Lower leg skin (tissue), 4 donors: ENCODE measurements at places on chromosomes 5 and 9.

GRCh38 chr5:114312658-114313057 is 49.2 kb upstream of the KCNN2 start:
- DNase-seq = no peak

DNA sequence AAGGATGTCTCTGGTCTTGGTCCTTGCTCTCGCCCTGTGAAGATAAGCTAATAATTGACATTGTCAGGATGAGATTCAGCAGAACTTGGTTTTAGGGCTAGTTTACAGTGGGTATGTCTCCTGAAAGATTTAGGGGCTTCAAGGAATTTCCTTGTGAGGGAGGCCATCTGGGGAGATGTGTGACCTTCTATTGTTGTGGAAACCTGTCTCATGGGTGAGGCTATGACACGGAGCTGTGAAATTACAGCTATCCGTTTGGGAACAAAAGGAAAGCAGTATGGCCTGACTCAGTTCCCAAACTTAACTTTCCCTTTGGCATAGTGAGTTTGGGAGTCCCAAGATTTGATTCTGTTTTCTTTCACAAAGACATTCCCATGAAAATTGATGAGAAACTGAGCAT is 142.0 kb downstream of the PARP8 start:
- DNase-seq = no peak

DNA sequence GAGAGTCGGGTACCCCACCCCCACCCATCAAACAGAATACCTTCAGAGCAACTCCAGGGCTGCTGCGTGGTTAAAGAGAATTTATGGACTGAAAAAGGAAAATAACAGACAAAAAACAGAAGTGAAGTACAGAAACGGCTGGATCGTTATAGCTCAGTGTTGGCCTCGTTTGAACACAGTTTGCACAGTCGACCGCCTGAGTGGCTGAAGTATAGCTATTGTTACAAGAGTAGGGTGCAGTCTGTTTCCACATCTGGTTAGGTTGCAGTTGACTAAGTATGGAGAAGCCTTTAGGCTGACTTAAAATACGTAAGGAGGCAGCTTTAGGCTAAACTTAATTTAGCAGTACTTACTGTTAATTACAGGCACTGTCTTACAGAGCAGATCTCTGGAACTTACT is 121.2 kb downstream of the GCNT1 start:
- DNase-seq = no peak

DNA sequence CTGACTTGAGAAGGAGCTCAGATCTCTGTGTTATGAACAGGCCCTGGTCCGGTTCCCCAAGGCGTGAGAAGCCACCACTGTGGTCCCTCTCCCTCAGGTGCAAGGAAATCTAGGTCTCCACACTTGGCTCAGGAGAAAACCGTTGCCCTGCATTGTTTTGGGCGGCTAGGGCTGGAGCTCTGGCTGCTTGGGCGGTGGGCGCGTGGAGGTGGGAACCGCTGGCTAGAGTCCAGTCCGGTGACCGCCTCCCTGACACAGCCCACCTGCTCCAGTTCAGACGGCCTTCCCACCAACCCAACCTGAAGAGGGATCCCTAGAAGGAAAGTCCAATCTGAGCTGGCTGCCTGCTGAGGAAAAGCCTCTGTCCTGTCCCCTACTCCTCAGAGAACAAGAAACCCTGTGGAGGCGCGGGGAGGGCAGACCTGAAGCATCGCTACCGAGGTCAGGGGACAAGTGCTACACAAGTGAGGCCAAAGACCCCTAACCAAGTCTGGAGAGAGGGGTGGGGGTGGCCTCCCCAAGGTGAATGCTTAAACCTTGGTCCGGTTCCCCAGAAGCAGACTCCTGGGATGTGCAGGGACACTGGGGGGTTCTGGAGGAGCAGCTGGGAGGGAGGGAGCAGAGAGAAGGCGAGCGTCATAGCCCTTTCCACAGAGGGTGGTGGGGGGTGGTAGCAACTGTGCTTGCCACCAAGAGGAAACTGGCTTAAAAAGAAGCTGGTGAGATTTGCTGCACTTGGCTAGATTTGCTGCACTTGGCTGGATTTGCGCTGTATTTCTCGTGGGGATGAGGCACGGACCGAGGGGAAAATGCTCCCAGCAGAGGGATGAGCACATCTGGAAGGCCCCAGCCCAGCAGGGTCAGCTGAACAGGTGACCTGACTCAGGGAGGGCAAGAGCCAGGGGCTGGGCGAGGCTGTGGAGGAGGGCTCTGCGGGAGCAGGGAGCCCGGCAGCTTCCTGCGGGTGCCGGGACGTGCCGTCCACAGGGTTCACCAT is 65.2 kb downstream of the RAPGEF1 start:
- DNase-seq = no peak

DNA sequence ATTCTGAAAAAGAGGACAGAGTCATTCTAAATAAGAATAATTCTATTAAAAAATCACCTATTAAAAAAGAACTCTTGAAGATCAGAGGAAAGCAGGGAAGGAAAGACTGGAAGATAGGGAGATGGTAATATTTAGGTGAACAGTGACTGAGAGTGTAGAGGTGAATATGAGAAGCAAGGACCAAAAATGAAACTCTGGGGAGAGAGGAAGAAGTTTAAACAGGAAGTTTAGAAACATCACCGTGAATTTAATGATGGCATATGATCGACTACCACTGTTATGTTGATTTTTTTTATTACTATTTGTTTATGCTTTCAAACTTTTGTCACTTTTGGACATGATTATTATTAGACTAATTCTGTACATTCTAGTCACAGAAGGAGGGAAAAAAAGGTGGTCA is 1.7 kb upstream of the SPINK6 start:
- no peak for DNase-seq

DNA sequence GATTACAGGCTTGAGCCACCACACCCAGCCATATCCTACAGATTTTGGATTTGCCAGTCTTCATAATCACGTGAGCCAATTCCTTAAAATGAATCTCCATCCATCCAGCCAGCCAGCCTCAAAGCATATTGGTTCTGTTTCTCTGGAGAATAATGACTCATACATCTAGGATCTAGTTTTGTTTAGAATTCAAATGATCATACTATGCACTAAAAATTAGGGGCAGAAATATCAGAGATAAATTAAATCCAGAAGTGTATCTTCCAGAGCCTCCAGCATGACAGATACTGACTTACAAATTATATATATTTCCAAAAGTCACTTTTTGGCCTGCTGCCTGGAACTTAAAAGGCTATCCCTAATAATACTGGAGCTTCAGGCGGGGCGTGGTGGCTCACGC is 119.1 kb upstream of the NR5A1 start:
- no peak for DNase-seq

DNA sequence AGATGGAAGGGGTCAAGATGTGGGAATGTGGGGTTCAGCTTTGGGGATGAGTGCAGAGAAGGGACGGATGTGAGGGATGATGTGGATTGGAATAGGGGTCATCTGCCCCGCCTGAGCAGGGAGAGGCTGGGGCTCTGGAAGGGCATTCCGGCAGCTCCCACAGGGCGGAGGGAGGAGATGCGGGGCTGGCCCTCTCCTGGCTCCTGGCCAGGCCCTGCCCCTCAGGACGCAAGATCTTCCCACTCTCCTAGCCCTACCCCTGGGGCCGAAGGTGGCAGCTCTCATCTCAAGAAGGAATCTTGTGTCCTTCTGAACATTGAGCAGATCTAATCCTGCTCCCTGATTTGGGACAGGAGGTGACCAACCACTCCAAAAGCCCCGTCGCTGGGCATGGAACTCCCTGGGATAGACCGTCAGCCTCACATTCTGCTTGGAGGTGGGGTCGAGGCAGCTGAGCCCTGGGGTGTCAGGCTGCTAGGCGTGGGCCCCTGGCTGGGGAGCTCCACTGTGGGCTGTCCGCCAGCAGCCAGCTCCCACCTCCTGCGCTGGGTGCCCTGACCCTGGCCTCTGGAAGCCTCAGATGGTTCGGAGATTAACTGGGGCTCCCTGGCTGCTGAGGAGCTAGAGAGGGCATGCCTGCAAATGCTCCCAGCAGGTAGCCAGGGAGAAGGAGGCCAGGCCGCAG is 125.2 kb downstream of the ZNF354C start:
- DNase-seq = no peak

GRCh38 chr5:58985311-58985710 is 402.4 kb downstream of the RAB3C start:
- no peak for DNase-seq

DNA sequence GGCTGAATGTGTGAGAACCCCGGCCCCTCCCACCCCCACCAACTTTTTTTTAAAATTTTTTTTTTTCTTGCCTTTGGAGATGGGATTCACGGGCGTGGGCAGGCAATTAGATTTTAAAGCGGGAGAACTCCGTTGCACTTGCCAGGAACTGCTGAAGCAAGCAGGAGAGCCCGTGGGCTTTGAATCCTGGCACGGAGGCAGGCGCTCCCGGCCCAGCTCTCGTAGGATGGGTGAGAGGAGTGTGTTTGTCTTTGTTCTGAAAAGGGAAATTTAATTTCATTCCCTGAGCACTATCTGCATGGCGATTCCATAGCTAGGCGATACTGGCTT is 54.3 kb upstream of the BOD1 start:
- no peak for DNase-seq
